ENCODE measurements at places on chromosomes 5 and 9.

DNA sequence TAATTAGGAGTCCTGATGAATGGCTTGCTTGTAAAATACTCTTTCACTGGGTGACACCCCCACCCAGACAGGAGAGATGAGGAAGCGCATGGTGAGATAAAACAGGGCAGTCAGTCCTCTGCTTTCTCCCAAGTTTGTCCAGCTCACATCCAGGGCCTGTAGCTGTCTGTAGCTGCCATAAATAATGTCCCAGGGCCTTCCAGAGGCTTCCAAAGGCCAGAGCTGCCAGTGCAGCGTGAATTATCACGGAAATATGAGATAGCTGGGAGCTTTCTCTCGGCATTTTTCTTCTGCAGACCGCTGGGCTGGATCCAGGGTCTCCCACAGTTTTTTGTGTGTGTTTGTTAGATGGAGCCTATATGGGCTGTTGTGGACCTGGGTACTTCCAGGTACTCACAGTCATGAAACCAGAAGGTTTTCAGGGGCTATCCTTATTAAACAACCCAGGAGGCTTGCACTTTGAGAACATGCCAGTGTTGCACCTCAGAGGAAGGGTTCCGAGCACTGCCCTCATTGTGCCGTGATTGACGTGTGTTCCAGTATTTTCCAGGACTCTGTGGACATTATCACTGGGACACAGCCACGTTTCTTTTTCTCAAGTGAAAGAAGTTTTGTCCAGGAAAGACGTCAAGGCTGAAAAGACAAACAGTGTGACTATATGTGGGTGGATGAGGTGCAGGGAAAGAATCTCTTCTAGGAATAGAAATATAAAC, 117.5 kb downstream of the FGF1 start:
- DNase-seq: no peak

- DNase-seq: no peak
Observed at GRCh38 chr5:1329111-1329579, 15.8 kb downstream of the CLPTM1L start.

DNA sequence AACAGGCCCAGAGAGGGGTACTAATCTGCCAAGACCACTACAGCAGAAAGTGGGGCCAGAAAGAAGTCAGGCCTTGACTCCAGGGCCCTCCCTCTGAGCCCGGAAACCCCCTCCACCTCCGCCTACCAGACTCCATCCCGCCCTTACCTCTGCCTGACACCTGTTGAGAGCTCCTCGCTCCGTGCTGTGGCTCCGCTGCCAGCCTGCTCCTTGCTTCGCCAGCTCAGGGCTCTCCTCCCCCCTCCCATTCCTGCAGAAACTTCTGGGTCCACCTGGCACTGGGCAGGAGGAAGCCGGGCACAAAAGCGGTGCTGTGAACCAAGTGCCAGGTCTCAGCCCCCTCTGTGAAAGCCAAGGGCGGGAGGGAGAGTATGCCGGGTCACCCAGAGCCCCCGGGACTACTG, 6.4 kb upstream of the ST6GALNAC6 start:
- peak; percentile 85 for DNase-seq

- no peak for DNase-seq
Observed at GRCh38 chr5:106269252-106269843, 1401.4 kb downstream of the EFNA5 start.

- DNase-seq: no peak
Observed at GRCh38 chr5:72133212-72133990, 26.1 kb downstream of the MAP1B start.

DNA sequence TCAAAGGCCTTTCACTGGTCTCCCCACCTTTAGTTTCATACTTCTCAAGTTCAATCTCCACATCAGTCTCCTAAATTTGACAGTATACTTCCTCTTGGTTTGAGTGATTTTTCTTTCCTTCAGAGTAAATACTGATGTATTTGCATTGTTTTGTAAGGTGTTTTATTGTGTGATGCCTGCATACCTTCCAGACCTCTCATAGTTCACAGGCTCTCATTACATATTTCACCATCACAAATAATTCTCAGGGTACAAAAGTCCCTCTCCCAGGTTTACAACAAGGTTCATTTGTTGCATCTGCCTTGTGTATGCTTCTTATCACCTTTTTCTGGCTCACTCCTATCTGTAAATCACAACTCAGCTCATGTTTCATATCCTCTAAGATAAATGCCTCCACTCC, 22.2 kb upstream of the TUSC1 start:
- no peak for DNase-seq

DNA sequence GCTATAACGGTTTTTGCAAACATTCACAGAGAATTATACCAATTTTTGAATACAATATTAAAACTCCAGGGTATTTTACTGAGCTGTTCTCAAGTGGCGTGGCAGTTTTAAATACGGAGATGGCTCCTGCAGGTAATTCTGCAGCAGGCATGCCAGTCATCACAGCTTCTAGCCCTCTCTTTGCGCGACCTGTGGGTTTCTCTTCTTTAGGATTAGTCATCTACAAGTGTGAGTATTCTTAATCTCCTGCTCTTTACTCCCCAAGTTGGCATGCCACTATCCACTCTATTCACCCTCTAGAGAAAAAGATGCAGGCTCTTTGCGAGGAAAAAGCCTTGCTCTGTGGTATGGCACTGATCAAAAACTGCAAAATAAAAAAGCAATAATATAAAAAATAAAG, 43.9 kb downstream of the ANKRD31 start:
- no peak for DNase-seq

GRCh38 chr5:172769616-172770373, 1.2 kb downstream of the DUSP1 start:
- DNase-seq: peak; percentile 64

DNA sequence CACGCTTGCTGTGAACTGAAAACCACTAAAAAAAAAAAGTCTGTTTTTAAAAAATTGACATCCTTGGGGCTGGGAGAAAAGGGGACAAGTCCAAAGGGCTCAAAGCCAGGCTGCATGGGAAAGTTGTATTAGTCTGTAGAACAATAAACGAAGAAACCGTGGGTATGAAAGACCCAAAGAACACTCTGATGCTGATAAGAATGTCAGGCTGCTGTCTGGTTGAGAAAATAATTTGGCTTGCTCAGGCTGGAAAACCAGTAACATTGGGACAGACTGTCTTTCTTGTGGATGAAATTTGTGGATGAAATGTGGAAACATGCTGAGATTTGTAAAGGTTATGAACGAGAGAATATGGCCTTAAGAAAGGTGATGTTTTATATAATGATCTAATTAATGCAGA, 68.5 kb upstream of the HSPB3 start:
- no peak for DNase-seq

DNA sequence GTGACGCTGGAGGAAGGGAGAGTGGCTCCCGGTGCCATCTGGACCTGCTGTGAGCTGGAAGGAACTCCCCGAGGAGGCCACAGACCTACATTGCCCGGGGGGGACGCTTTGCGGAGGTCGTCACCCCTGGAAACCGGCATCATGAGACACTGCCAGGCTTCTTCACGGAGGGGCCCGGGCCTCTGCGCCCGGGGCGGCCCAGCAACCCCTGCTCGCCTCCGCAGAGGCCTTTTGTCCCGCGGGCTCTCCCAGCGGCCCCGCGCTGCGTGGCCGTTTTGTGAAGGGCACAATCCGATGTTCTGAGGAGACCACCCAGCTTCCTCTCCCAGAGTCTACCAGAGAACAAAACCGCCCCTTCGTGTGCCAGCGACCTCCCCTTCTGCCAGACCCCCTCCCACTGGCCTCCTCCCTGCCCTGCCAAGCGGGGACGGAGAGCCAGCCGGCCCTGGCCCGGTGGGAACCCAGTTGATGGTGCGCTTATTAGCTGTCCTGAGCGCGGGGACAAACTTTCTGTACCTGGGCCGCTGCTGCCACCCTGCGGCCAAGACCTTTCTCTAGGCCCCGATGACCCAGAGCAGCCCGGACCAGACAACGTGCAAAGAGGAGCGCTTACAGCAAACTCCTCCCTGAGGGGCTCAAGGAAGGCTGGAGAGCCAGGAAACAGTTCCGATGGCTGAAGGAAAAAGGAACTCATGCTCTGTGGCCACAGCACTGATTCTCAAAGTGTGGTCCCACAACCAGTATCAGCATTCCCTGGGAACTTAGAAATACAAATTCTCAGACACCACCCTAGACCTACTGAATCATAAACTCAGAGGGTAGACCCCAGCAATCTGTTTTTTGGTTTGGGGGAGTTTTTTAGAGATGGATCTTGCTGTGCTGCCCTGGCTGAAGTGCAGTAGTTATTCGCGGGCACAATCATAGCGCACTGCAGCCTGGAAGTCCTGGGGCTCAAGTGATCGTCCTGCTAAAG, 86.7 kb downstream of the SLC1A3 start:
- DNase-seq: peak; percentile 4

- DNase-seq: no peak
Observed at GRCh38 chr5:105840800-105841199, 1829.9 kb downstream of the EFNA5 start.

DNA sequence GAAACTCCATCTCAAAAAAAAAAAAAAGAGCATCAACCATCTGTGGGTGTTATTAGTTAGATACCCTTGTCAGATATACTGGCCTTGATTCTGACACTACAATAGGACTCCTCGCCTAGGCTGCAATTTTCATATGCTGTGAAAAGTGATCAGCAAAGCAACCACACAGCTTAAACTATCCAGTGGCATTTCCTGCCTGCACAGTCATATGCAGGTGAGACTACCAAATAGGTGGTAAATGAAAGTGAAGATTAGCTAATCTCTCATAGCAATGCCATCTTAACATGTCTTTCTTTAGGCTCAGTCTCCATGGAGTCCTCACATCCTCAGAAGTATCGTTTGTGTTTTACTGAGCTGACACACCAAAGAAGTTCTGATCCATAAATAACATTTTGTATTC, 40.8 kb downstream of the GRAMD2B start:
- DNase-seq: no peak

GRCh38 chr9:36817160-36817834, 216.8 kb downstream of the PAX5 start:
- DNase-seq: no peak

GRCh38 chr5:152089644-152090043, 165.0 kb upstream of the GLRA1 start:
- no peak for DNase-seq

GRCh38 chr5:73351593-73351992, 97.0 kb downstream of the FOXD1 start:
- DNase-seq: no peak

DNA sequence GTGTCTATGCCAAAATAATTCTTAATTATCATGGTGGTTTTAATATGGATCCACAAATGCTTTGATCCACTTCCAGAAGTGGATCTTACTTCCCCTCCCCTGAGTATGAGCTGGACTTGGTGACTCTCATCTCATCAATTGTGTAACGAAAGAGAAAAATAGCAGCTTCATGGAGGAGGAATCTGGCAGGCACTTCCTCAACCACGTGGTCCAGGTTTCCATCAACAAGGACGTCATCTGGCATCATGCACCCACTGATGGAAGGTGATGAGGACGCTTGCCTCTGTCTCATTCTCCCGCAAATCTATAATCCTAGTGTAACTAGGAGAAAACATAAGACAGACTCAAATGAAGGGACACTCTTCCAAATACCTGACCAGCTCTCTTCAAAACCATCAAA, 54.6 kb upstream of the S1PR3 start:
- DNase-seq: no peak

DNA sequence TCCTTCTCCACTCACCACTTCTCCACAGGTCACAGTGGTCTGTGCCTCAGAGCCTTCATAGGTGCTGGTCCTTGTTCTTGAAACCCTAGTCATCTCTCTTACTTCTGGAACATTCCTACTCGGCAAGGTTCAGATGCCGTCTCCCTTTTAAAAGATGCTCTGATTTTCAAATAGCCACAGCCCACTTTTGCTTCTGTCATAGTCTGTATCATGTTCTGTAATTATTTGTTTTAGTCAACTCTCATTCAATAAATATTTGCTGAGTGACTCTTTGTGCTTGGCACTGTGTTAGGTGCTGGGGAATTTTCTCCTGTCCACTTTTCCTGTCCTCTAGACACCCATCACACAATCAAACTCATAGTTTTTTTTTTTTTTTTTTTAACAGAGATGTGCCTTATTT, 181.3 kb upstream of the IL12B start:
- no peak for DNase-seq

GRCh38 chr5:7881816-7882215, 12.9 kb downstream of the MTRR start:
- no peak for DNase-seq

DNA sequence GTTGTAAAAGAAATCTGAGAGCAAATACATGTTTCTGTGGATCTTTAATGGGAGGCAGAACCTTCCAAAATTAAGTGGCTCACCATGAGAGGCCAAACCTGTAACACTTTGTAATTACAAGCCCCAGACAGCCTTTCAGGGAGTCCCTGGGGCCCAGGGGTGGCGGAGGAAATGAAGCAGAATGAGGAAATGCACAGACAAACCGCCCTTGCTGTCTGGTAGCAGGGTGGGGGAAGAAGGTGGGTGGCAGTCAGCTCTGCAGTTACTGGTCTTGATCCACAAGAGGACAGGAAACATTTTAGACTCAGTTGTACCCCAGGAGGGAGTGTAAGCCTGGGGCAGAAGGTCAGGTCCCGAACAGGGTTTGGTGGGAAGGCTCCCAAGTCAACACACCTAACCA, 6.5 kb downstream of the ARL14EPL start:
- DNase-seq: peak; percentile 3

GRCh38 chr5:57843059-57843367, 360.4 kb upstream of the ACTBL2 start:
- no peak for DNase-seq

- peak; percentile 31 for DNase-seq
Observed at GRCh38 chr5:132485641-132486317, 4.8 kb downstream of the IRF1 start.

GRCh38 chr9:75975071-75975470, 84.6 kb downstream of the PCSK5 start:
- no peak for DNase-seq

- DNase-seq: no peak
Observed at GRCh38 chr9:4116071-4116581, 183.7 kb downstream of the GLIS3 start.

GRCh38 chr5:34826347-34826746, 12.6 kb upstream of the TTC23L start:
- DNase-seq: no peak

GRCh38 chr9:125626187-125626586, 80.8 kb downstream of the MAPKAP1 start:
- no peak for DNase-seq

DNA sequence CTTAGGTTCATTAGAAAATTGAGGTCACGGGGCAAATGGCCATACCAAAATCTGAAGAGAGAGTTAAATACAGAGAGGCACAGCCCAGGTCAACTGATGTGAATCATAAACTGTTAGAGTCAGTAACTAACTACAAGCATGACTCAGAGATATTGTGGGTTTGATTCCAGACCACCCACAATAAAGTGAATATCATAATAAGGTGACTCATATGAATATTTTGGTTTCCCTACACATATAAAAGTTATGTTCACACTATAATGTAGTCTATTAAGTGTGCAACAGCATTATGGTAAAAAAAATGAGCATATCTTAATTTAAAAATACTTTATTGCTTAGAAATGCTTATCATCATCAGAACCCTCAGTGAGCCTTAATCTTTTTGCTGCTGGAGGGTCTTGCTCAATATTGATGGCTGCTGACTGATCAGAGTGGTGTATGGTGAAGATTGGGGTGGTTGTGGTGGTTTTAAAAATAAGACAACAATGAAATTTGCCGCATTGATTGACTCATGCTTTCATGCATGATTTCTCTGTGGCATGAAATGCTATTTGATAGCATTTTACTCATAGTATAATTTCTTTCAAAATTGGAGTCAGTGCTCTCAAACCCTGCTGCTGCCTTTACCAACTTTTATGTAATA, 53.1 kb upstream of the EDIL3 start:
- no peak for DNase-seq

GRCh38 chr5:58314356-58315210, 145.3 kb downstream of the PLK2 start:
- DNase-seq: no peak
